ENCODE measurements at places on chromosomes 2 and 18.

DNA sequence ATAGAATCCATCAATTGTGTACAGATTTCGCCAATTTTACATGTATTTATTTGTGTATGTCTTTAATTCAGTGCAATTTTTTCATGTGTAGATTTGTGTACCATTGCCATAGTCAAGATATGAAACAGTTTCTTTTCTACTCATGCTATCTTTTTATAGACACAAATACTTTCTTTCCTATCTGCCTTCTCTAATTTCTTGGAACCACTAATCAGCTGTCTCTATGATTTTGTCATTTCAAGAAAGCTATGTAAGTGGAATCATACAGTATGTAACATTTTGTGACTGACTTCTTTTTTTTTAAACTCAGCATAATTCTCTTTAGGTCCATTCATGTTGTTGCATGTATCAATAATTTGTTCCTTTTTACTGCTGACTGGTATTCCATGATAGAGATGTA lies 33.3 kb downstream of the KIAA1328 start:
- DNase-seq = no peak

DNA sequence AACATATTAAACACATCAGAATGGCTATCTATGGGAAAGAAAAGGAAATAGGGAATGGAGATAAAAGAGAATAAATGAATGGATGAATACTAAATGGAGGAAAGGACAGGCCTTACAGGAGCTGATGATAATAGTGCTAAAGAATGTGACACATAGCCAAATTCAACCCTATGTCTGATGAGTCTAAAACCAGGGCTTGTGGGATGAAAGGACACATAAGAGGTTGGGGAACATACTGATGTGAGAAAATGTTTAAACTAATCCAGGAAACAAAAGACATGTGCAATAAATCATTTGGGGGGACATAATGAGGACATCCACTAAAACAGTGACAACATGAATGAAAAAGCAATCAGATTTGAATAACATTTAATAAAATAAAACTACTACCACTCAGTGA lies 120.0 kb downstream of the DYM start:
- DNase-seq = no peak

DNA sequence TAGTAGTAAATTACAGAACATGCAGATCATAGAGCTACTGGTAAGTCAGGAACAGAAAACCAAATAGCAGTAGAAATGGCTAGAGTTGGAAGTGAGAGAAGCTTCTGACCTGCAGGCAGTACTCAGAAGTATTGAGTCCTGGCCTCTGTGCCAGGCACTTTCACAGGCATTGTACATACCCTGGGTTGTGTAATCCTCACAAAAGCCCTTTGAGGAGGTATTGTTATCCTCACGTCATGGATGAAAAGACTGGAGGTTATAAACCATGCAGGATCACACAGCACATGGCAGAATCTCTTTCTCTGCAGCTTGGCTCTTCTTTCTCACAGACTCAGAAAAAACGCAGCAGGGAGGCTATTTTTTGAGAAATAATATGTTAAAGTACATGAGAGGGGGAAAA lies 789.3 kb upstream of the FAM98A start:
- DNase-seq = no peak

GRCh38 chr2:38439863-38440262 lies 62.8 kb upstream of the ATL2 start:
- no peak for DNase-seq

- DNase-seq = no peak
Measured at GRCh38 chr2:56244911-56245530, 61.2 kb downstream of the CCDC85A start.

DNA sequence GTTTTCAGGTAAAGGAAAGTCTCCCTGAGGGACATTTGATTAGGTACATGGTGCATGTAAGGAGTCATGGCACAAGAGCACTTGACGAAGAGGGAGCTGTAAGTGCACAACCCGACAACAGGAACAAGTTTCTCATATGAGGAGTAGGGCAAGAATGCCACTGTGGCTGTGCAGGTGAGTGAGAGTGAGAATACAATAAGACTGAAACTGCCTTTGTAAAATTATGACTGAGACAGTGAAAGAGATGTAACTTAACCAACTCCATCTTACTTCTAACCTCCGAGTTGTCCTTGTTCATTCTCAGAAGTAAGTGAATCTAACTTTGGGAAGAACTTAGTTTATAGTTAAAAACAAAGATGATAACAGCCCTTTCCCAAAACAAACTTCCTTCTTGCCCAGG lies 1025.8 kb upstream of the CNTNAP5 start:
- DNase-seq = no peak

GRCh38 chr2:222945887-222946286 lies 85.1 kb downstream of the ACSL3 start:
- no peak for DNase-seq

DNA sequence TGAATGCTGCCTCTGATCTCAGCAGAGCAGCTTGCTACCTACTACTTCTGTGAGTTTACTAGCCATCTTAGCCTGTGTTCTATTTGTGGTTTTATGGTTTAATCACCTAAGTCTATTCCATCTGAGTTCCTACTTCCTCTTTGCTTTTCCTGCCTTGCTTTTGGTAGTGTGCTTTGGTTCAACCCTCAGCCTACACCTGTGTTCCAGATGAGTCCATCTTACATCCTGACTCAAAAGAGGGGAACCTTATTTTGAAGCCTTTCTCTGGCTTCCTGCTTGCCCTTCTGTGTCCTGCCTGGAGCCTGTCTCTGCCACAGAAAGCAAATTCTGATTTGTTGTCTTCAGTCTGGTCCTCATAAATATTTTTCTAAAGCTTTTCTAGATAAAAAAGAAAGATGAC lies 530.3 kb upstream of the MEX3C start:
- DNase-seq = no peak

DNA sequence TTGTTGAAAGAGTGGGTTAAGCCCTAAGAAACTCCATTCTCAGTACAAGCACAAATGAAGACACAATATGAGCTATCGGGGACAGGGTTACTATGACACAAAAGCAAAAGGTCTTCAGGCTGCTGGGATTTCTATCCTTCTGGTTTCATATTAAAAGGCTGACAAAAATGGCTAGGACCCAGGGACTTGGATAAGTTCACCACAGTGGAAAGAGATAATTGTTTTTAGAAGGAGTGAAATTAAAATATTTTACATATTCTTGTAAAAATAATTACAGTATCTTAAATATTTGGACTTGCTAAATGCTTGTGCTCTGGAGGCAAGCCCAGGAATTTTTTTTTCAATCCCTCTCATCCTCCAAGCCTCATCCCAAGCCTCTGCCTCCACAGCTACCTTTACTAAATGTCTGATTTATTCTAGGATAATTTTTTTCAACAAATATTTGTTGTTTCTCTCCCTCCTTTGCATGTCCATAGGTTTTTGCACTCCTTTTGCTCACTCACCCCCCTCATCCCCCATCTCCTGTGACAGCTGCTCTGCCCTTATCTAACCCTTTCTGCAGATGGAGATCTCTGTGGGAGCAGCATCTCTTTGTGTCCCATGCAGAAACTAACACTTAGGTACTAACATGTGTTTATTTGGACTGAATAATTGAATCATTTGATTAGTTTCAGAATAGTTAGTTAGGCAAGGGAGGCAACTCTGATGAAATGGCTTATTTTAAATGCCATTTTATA lies 47.8 kb upstream of the NABP1 start:
- no peak for DNase-seq

GRCh38 chr18:56606618-56607017 lies 31.8 kb downstream of the TXNL1 start:
- DNase-seq = no peak

GRCh38 chr2:27621524-27621923 lies 7.3 kb downstream of the CCDC121 start:
- no peak for DNase-seq

DNA sequence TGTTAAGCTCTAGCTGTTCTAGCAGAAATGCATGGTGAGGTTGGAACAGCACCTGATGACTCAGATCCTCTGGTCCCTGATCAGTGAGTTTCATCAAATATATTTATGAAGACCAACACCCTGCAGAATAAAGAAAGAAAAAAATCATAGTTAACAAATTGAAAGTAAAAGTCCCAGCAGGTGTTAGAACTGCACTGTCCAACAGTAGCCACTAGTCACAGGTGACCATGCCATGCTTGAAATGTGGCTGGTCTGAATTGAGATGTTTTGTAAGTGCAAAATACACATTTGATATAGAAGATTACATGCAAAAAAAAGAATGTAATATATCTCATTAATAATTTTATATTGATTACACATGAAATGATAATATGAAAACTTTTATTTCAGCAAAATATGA lies 1010.7 kb upstream of the ZEB2 start:
- DNase-seq = no peak

DNA sequence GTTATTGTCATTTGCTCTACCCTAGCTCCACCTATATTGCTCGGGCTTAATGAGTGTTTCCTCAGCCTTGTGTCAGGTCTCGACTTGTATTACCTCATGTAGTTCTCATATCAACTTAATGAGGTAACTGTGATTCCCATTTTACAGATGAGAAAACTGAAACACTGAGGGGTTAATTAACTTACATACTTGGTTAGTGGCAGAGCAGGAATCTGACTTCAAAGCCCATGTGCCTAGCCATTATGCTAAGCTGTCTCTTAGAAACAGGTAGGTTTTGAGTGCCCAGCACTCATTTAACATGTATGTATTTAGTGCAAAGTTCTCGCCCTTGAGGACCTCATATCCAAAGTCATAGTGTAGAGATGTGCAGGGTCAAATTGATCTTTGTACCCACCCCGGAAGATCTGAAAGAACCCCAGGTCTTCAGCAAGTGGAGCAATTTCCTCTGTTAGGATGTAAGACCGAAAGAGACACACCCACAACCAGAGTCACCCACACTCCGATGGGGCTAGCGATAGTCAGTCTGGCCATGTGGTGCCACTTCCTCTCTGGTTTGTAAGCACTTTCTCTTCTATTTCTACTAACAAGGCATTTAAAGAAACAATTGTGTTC lies 121.0 kb upstream of the SLC39A10 start:
- DNase-seq = peak; percentile 39

GRCh38 chr2:141079231-141079630 lies 1051.6 kb downstream of the LRP1B start:
- DNase-seq = no peak

DNA sequence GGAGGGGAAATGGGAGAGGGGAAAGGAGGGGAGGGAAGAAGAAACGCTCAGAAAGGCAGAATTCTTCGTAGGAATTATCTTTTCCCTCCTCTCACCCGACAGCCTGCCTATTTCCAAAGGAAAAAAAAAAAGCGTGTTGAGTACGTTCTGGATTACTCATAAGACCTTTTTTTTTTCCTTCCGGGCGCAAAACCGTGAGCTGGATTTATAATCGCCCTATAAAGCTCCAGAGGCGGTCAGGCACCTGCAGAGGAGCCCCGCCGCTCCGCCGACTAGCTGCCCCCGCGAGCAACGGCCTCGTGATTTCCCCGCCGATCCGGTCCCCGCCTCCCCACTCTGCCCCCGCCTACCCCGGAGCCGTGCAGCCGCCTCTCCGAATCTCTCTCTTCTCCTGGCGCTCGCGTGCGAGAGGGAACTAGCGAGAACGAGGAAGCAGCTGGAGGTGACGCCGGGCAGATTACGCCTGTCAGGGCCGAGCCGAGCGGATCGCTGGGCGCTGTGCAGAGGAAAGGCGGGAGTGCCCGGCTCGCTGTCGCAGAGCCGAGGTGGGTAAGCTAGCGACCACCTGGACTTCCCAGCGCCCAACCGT lies at the start of gene GAD1:
Gene GAD1, plus strand, starts transcription at position 384 of the 589 bp plus-strand sequence. CDS start 1,705 bp downstream, outside the sequence.
- DNase-seq = peak; percentile 74

DNA sequence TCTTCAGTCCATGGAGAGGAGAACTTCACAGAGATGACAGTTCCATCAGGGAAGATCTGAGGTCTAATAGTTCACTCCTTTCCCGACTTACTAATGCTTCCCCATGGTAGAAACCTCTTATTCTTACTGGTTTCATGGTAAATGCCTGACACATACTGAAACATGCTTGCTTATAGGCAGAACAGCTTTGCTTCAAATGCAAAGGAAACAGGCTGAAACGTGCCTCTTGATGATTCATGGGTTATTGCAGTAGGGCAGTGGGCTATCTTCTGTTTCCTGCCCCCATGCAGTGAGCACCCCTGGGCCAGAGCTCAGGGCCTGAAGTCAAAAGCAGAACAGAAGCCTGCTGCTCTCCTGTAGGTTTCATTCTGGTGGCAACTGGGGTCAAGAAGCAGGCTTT lies 223.5 kb downstream of the RDH14 start:
- DNase-seq = no peak

- no peak for DNase-seq
Measured at GRCh38 chr2:40741532-40741931, 289.6 kb upstream of the SLC8A1 start.

GRCh38 chr18:49230326-49230725 lies 230.1 kb downstream of the DYM start:
- DNase-seq = no peak

DNA sequence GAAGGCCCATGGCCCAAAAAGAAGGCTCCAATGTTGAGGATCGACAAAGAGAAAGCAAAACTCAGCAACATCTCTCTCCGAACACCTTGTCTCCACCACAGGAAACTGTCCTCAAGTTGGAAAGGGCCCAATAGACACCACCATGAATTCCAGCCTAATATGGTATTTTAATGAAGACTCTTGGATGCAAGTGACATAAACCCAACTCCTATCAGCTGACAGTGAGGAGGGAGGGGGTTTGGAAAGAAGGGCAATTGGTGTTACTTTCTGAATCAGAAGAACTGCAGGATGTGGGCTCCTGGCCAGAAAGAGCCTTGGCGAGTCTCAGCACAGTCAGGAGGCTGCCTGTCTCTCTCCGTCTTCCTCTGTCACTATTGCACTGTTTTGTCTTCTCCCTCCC lies 40.3 kb upstream of the SIGLEC15 start:
- no peak for DNase-seq

- no peak for DNase-seq
Measured at GRCh38 chr18:10421859-10422258, 32.6 kb upstream of the APCDD1 start.

DNA sequence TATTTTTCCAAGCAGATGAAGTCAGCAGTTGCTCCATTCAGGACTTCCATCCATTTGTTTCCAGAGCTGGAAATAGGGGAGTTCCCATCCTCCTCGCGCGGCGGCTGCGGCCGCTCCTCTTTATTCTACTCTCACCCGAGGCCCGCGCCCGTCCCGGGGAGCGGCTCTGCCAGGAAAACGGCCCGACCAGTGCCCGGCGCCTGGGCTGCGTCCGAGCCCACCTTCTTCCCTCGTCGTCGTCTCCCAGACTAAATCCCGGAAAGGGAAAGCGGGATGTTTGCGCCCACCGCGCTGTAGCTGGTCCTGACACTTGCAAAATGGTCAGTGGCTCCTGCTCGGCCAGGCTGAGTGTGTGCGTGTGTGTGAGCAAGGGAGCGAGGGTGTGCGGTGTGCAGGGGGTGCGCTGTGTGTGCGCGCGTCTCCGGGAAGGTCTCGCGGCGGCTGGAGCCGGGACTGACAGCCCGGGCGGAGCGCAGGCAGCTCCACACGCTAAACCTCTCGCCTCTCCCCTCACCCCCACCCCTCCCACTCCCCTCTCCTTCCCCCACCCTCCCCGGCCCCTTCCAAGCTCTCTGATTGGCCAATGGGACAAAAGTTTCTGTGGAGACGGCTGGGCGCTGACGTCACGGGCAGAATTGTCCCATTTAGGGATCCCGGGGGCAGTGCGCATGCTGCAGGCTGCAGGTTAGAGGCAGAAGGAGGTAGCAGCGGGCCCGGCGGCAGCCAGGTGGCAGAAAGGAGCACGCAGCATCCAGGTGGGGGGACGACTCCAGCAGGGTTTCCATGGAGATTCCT lies at the start of gene NOL4:
Gene NOL4, minus strand, starts transcription at position 491 of the 795 bp plus-strand sequence. CDS start 1,660 bp downstream, outside the sequence.
- peak; percentile 47 for DNase-seq
